ENCODE measurements at places on chromosomes 5 and 9.

DNA sequence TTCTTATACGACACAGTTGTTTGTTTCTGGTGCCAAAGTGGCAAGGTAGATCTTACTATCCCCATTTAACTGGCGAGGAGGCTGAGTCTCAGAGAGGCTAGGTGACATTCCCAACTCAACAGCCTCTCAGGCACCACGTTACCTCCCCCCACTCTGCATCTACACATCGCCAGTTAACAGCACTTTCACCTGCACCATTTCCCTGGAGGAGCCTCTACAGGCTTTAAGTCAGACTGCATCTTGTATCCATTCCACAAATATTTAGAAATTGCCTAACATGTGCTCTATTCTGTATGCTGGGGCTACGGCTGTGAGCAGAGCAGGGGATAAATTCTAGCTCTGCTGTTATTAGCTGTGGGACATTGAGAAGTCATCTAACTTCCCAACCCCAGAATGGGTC lies 168.6 kb downstream of the INSYN2B start:
- DNase-seq = no peak

- no peak for DNase-seq
Observed at GRCh38 chr9:138112090-138112748, 234.6 kb downstream of the CACNA1B start.

- DNase-seq = no peak
Observed at GRCh38 chr9:132792547-132792946, 85.5 kb downstream of the AK8 start.

DNA sequence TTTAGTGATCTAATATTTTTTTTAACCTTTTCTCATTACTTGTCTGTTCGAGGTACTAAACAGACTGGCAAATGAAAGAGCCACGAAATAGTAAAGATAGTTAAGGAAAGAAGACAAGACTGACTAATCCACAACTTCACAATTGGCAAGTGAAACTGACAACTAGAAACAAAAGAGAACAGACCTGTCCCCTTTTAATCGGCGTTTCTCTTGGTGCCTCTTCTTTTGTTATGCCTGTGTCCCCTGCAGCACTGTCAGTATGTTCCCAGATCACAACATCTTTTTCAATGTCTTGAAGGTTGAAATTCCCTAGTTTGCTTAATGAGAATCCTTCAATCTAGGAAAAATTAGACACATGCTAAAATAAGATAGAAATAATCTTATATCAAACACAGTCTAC lies 26.1 kb downstream of the TUT7 start:
- no peak for DNase-seq

DNA sequence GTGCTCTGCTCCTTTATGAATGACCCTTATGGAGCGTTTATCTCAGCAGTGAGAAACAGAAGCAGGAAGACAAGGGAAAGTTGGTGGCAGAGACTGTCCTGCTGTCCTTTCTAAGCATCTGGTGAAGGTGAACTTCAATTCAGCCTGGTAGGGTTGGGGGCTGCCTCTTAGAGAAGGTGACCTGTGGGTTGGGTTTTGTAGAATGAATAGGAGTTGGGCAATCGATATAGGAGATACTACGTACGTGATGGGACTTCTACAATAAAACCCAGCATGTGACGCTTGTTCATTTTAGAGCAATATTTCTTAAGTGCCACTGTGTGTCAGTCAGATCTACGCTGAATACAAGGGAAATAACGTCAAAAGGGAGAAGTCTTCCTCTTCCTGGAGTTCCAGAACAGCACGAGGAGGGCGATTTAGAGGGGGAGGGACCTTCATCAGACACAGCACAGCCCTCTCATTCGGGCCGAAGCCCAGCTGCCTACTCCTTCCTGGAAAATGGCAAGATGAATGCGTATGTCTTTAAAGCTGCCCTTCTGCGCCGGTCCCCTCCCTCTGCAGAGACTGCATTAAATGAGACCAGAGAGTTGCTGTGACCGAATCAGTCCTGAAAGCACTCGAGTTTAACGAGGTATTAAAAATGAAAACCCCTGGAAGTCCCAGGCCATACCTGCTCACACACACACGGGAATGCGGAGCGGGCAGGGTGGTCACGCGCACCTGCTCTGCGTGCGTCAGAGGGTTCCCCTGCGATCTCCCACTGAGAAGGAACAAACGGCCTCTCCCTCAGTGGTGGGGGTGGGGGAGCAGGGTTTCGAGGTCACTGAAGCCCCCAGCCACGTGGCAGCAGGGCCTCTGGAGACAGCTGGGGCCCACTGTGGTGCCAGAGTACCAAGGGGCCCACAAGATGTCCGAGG lies 85.3 kb upstream of the SARDH start:
- no peak for DNase-seq

- peak; percentile 51 for DNase-seq
Observed at GRCh38 chr5:149581192-149581861, at the start of gene ARHGEF37. Gene ARHGEF37, plus strand, starts transcription at chr5:149581498. Its CDS starts 16,272 bp downstream, at chr5:149597770.

- DNase-seq = no peak
Observed at GRCh38 chr9:74173284-74173683, 323.9 kb upstream of the RORB start.

DNA sequence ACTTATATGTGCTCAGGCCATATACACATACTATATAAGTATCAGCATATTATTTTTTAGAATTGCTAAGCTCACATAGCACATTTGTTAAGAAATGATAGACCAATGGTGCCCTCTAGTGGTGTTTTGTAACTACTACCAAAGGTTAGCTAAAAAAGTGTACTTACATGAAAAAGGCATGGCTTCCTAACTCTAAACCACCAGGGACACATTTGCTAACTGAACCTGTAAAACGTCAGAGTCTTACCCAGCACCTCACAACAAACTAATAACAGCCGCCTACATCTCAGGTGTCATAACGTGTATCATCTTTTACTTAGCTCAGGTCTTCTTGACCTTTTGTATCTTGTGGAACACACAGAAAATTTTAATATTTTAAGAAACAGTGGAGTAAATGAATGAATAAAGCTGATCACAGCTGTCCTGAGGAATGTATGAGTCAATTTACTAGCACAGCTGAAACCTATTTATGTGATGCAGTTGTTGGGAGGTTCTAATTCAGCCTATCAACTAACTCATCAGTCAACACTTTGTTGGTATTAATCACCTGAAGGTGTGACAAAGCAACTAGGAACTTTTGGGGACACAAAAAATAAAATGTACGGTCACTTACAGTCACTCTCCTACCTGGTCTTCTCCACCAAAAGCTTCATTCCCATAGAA lies 72.9 kb downstream of the BAAT start:
- DNase-seq = no peak

DNA sequence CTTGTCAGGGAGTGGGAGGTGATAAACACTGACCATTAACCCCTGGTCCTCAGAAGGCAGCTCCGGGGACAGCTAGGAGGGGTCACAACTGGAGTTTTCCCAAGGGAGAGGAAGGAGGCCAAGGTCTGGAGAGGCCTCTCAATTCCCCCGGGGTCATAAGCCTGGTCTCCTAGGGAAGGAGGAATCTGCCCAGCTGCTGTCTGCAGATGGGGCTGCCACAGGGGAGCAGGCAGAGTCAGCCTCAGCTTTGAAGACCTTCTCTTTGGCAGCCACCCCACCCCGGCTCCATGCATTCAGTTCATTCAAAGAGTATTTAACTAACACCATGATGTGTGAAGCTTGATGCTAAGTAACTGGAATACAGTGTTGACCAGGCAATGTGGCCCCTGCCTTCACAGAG lies 74.6 kb upstream of the HSPA9 start:
- no peak for DNase-seq

- DNase-seq = no peak
Observed at GRCh38 chr5:64918083-64918482, 149.4 kb downstream of the CWC27 start.

GRCh38 chr9:110183208-110184145 lies 24.5 kb downstream of the C9orf152 start:
- peak; percentile 55 for DNase-seq

DNA sequence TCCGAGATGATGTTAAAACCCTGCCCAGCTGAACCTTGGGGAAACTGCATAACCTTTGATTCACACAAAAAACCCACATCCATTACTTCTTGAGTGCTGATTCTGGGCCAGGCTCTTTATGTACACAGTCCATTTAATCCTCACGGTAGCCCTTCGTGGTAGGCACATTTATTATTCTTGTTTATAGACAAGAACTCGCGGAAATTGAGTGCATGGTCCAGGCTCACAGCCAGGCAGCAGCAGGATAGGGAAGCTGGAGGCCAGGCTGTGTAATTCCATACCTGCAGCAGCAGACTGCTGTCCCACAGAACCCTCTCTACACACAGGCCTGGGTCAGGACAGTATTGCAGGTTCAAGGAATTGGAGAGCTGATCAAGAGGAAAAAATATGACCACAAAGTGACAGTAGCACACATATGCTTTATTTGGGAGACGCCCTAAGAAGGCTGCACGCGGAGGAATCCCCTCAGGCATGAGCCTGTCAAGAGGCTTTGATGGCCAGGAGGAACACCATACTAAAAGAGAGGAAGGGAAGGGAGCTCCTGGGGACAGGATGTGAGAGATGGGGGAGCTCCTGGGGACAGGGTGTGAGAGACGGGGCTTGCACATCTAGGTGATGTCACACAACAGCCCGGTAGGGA lies 28.4 kb upstream of the FAM120A start:
- DNase-seq = no peak

DNA sequence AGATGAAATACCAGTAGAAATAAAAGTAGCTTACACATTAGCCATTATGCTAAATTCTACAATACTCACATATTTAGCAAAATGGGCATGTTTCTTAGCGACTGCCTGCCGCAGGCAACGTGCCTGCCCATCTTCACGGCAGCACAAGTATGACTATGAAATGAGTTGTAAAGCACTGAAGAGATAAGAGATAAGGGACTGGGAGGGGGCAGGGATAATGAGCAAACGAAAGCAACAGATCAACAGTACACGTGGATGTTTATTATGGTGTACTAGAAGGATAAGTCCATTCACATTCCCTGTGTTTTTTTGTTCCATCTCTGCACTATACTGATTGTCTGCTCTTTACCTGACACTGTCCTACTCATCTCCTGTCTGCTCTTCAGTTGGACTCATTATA lies 44.1 kb upstream of the KCNN2 start:
- DNase-seq = no peak

- DNase-seq = no peak
Observed at GRCh38 chr9:69443178-69443577, 118.2 kb downstream of the ENTREP1 start.
